GM23248 (cell line): ENCODE measurements at places on chromosomes 3 and 15.

- DNase-seq = no peak
Measured at GRCh38 chr3:185151964-185152409, 873 bp downstream of the C3orf70 start.

- DNase-seq = no peak
Measured at GRCh38 chr3:158213461-158213860, 103.6 kb downstream of the RSRC1 start.

GRCh38 chr3:71926616-71927015 lies 141.7 kb upstream of the PROK2 start:
- no peak for DNase-seq

GRCh38 chr15:38266247-38266986 lies 13.8 kb downstream of the SPRED1 start:
- DNase-seq = peak; percentile 59

- DNase-seq = no peak
Measured at GRCh38 chr3:100084100-100084806, 30.0 kb downstream of the FILIP1L start.

- DNase-seq = no peak
Measured at GRCh38 chr3:17514597-17514996, 227.8 kb downstream of the TBC1D5 start.

GRCh38 chr15:73691396-73691795 lies 7.2 kb downstream of the CD276 start:
- peak; percentile 96 for DNase-seq

- peak; percentile 67 for DNase-seq
Measured at GRCh38 chr3:148158210-148158609, 539.5 kb upstream of the AGTR1 start.

GRCh38 chr15:87761736-87762509 lies 494.6 kb downstream of the NTRK3 start:
- DNase-seq = no peak
